HL-60 (cell line): ENCODE measurements at places on chromosomes 12 and 14.

DNA sequence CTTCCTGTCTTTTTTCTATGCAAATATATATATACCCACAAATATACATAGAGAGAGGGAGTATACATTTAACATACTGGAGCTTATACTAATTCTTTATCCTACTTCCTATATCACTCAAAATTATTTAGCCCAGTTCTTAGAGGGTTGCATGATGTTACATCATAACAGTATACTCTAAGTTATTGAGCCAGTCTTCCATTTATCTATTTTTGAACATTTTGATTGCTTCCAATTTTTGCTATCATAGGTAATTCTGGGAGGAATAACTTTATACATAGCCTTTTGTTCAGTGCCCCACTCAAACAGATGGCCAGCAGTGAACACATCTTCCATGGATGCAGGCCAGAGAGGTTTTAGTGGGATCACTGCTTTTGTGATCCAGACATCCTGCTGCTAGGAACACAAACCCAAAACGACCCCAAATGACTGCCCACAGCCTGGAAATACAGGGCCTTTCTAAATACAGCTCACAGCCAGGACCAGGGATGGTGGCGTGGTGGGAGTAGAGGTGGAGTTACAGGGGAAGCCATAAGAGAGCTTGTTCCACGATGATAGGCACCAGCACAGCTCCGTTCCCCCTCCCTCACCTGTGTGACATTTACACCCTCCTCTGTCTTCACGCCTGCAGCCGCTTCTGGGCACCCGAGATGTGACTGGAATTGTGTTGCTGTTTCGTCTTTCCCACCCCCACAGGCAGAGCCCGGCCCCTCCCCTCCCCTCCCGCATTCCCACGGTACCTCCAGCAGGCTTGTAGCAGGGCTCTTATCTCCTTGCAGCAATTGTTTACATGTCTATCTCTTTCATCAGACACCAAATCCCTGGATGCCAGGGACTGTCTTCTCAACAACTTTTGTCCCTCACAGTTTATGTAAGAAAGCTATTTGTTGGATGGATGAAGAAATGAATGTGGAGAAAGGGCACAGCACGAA lies 30.7 kb upstream of the HDAC7 start:
- DNase-seq: no peak

- DNase-seq: no peak
Measured at GRCh38 chr12:25793196-25793595, 165.3 kb upstream of the RASSF8 start.

- no peak for DNase-seq
Measured at GRCh38 chr12:116161588-116161987, 115.9 kb downstream of the MED13L start.

DNA sequence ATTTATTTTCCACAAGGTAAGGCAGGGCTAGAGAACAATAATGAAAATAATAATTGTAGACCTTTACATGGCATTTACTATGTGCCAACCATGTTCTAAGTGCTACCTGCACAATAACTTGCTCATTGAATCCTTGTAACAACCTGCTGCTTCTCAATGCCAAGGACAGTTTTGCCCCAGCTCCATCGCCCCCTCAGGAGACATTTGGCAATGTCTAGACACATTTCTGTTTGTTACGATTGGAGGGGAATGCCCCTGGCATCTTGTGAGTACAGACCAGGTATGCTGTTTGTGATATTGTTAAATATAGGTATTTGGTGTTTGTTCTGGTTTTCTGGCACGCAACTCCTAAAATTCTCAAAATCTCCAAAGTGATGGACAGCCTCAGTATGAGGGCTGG lies 8.1 kb upstream of the ATXN2 start:
- no peak for DNase-seq

DNA sequence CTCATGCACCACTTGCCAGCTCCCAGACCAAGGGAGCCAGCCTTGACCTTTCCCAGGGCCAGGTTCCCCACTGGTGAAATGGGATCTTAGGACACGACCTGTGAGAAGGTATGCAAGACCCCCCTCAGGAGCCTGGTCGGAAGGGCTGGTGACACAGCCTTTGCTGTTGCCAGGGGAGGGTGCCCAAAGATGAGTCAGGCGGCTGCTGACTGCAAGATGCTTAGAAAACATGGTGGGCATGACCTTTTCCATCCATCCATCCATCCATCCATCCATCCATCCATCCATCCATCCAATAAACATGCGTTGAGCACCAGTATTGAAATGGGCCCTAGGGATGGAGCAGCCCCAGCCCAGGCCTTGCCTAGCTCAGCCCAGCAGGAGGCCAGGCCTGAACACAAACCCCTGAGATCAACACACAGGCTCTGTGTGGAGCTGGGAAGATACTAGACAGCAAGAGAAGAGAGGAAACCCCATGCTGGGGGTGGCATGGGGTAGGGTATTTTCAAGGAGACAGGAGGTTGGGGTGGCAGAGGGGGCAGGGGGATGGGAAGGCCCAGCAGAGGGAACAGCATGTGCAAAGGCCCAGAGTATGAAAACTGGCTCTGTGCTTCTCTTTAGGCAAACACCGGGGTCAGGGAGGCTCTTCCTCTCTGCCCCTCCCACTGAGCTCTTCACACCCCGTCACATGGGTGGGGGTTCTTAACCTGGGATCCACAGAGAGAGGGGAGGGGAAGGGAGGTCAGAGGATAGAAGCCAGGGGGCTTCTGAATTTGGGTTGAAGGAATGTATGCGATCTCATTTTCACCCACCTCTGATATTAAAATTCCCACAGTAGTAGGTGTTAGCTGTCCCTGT lies 26.2 kb upstream of the YY1 start:
- DNase-seq: no peak

GRCh38 chr12:52673217-52673616 lies 7.0 kb downstream of the KRT1 start:
- no peak for DNase-seq

- DNase-seq: peak; percentile 63
Measured at GRCh38 chr14:99479906-99480869, at the start of gene SETD3. SETD3 (minus strand) TSS chr14:99480859; CDS start chr14:99465805, 15,054 bp downstream.

DNA sequence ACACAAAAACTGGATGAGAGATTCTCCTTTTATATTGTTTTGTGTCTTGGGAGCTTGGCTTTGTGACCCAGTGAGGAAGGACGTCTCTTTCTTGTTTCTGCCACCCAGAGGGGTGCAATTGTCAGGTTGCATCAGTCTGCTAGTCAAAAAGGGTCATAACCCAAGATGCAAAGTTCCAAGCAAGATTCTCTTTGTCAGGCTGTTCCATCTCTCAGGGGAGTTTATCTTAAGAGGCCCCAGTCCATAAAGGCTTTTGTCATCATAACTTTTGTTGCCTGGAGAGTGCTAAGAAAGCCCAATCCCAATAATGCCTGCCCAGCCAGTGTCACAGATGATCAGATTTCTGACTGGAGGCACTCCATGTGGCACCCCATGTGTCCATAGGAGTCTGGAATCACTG lies 444.9 kb downstream of the TRHDE start:
- DNase-seq: no peak
